ENCODE measurements at places on chromosomes 6 and 20.

DNA sequence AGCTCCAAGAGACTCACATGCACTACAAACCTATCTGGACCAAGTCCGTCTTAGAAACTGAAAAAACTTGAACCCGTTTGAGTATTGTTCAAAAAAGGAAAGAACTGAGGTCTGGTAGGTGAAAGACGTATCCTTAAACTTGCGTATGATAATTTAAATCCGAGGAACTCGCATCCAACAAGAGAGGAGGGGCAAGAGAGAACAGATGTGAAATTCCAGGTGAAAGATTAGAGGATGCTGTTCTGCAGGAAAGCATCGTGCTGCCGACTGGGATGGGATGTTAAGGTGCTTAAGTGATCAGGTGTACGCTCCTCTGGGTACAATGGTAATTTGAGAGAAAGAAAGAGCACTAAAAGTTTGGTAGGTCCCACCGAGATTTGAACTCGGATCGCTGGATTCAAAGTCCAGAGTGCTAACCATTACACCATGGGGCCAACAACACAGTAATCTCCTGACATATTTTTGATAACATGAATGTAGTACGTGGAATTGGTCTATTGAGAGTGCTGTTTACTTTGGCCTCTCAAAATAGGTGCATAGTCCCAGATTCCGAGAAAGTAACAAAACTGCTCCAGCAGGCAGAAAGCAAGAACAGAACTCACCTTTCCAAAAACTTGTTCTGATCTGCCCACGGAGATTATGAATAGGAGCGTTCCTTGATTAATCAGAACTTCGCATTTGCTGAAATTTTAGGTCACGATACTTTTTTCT, 53.5 kb upstream of the BTN3A2 start:
- DNase-seq = no peak

DNA sequence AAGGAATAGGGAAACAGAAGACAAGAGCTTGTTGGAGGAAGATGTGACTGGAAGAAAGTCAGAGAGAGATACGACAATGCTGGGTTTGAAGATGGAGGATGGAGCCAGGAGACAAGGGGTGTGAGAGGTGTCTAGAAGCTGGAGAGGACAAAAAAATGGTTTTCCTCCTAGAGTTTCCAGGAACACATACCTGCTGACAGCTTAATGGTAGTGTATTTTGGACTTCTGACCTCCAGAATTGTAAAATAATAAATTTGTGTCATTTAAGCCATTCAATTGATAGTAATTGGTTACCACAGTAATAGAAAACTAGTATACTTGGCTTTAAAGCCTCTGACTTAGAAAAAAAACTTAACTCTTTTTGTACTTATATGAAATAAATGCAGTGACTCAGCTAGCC, 3.6 kb downstream of the AIG1 start:
- DNase-seq = no peak

DNA sequence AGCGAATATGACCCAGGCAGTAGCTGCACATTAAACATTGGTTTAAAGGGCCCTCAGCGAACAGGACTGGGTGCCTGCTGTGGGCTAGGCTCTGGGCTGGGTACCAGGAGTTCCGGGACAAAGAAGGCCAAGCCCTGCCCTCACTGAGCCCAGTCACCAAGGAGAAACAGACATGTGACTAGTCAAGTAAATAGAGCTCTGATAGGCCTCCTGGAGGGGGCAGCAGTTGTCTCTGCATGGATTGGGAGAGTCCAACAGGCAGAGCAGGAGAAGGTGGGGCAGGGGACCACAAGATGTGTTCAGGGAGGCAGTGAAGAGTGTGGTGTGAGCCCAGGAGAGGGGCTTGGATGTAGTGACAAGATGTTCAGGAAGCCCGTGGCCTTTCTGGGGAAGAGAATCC, 3.1 kb downstream of the HM13 start:
- DNase-seq = no peak

- DNase-seq = no peak
Measured at GRCh38 chr6:72822023-72822422, 200.2 kb downstream of the KCNQ5 start.

DNA sequence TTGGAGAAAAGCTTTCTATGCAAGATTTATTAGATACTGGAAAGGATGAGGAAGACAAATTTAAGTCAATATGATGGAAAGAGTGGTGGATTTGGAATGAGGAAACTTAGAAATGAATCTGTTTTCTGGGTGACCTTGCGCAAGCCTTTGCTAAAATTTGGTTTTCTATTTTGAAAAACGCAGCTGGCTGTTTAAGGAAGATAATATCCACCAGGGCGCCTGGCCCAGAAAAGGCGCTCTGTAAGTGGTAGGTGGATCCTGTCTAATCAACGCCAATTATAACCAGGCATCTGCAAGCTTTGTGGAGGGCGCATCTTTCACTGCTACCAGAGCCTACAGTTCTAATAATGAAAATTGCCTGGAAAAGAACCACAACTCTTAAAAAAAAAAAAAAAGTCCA, 398 bp upstream of the SPATS1 start:
- no peak for DNase-seq

DNA sequence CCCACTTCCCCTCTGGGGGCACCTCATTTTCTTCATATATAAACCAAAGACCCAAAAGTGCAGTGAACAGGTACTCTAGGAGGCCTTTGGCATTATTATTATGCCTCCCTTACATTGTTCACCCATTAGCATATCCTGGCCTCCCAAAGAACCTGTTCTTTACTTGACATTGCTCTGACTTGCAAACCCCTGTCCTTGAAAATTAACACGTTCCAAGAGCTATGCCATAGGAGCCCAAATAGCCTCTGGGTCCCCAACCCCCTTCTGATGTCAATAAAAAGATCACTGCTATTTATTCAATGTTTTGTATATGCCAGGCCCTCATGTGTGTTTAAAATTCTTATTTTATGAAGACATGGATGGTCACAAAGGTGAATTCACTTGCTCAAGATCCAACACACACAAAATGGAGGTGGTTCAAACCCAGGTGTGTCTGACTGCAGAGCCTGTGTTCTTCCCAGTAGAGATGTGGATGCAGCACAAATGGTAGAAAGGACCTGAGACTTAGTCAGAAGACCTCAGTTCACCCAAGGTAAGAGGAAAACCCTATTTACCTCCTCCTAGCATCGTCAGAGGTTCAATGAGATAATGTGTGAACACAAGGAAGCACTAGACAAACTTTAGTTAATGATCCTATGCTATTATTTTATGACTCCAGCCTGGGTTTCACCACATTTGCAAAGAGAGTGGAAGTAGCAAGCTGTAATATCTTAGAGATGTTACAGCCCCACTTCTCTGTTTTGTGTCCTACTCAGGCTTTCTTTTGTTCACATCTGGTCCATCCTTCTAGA, 36.6 kb downstream of the BCL2L1 start:
- DNase-seq = no peak

GRCh38 chr6:116218172-116218633, 35.7 kb downstream of the TSPYL4 start:
- no peak for DNase-seq

DNA sequence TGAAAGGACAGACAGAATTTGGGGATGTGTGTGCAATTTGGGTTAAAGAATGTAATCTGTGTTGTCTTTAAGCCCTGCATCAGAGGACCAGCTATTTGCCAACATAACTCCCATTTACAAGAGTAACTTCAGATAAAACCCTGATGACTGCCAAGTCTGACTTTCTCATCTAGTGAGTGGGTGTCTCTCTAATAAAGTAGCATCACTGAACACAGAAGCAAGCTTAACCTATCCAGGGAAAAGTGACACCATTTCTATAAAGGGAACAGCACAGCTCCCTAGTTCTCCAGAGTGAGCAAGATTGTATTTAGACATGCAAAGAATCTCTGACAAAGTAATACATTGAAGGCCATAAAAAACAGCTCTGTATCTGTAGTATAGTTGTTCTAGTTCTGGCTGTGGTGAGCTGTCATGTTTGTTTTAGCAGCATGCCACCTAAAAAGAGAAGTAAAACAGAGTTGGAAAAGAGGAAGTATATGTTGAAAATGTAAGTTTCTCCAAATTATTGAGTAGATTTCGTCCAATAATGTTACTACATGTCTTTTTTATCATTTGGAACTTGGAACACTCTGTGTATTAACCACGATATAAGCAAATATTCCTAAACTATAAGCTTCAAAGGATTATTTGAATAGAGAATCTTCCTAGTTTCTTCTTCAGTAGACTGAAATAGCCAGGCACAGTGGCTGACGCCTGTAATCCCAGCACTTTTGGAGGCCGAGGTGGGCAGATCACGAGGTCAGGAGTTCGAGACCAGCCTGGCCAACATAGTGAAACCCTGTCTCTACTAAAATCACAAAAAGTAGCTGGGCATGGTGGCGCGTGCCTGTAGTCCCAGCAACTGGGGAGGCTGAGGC, 8.8 kb upstream of the PIM1 start:
- DNase-seq = no peak

GRCh38 chr6:5361396-5361795, 100.1 kb downstream of the FARS2 start:
- DNase-seq = peak; percentile 35

GRCh38 chr6:138926579-138926978, 61.5 kb downstream of the REPS1 start:
- DNase-seq = no peak
